GM13977 (cell line): ENCODE measurements at places on chromosomes 4 and X.

- DNase-seq: no peak
Observed at GRCh38 chr4:147813109-147813773, 81.4 kb downstream of the ARHGAP10 start.

DNA sequence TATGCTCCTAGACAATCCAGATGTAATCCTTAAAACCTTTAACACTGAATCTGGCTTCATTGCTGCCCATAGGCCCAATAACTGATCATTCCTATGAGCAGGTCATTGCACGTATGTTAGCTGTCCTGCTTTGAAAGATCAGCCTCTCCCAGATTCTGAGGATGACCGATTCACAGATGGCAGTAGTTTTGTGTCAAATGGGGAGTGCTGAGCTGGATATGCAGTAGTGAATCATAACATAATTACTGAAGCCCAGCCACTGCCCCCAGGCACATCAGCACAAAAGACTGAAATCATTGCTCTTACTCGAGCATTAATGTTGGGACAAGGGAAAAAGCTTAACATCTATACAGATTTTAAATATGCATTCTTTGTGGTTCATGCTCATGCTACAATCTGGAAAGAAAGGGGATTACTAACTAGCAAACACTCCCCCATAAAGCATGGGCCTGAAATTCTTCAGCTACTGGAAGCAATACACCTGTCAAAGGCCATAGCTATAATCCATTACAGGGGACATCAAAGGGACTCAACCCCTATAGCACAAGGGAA is 16.4 kb upstream of the ZNF280C start:
- DNase-seq: no peak

DNA sequence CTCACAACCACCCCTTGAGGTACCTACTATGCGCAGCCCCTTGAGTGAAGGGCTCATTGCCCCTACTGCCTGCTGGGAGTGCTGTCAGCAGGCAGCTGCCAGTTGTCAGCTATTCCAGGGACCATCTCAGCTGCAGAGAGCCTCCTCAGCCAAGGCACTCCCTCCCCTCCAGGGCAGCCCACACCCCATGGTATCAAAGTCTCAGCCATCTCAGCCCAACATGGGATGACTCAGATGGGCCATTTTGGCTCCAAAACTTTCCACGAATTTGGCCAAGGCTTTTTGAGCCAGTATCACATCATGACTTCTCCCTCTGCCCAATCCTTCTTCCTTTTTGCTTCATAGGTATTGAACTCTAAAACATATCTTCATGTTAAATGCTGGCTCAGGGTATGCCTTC is 61.4 kb upstream of the MAP3K15 start:
- DNase-seq: no peak

DNA sequence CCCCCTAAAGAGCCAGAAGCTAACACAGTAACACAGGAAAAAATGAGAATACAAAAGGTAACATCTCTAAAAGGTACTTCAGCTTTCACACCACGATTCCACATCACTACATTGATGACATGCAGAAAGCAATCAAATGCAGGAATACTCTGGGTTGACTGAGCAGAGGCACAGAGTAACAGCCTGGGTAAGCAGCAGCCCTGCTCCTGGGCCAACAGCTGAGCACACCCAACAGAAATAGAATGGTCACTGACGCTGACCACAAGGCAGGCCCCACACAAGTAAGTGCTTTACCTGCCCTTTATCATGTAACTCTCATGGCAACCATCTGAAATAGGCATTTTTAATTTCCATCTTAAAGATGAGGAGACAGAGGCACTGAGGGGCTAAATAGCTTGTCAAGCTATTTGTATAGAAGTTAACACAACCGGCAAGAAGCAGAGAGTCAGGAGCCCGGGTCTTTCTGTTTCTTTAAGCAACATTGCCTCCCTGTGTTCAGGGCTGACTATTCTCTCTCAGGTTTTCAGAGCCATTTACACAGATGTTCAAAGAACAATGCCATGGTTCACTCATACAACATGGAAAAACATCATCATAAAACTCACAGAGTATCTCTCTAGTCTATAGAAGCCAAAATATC is 168.9 kb downstream of the ZNF674 start:
- peak; percentile 26 for DNase-seq

DNA sequence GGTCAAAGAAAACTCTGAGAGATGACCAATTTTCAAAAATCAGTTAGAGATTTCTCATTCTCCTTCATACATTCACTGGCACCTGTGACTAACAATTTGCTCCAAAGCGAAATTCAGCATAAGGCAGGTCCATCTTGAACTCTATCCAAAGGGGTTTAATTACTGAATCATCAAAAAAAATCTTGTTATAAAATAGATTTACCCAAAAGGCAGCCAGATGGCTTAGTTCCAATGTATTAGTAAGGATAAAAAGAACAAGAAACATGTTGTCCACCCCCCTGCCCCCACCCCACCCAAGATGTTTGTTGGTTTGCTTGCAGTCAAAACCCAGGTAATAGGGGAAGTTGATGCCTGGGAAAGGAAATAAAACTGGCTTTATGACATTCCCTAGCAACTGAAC is 200.3 kb downstream of the ANTXR2 start:
- DNase-seq: no peak

GRCh38 chr4:175369087-175369486 is 443.0 kb downstream of the GPM6A start:
- DNase-seq: no peak

- DNase-seq: no peak
Observed at GRCh38 chr4:9735515-9735914, 45.9 kb upstream of the DRD5 start.

- DNase-seq: no peak
Observed at GRCh38 chr4:136680271-136680670, 852.0 kb downstream of the PCDH18 start.

GRCh38 chr4:184232975-184233374 is 15.3 kb upstream of the ENPP6 start:
- DNase-seq: no peak

GRCh38 chr4:136909626-136910025 is 622.7 kb downstream of the PCDH18 start:
- no peak for DNase-seq

- no peak for DNase-seq
Observed at GRCh38 chr4:72977936-72978485, 91.5 kb downstream of the COX18 start.

GRCh38 chrX:44071847-44072551 is 98.8 kb upstream of the NDP start:
- no peak for DNase-seq

DNA sequence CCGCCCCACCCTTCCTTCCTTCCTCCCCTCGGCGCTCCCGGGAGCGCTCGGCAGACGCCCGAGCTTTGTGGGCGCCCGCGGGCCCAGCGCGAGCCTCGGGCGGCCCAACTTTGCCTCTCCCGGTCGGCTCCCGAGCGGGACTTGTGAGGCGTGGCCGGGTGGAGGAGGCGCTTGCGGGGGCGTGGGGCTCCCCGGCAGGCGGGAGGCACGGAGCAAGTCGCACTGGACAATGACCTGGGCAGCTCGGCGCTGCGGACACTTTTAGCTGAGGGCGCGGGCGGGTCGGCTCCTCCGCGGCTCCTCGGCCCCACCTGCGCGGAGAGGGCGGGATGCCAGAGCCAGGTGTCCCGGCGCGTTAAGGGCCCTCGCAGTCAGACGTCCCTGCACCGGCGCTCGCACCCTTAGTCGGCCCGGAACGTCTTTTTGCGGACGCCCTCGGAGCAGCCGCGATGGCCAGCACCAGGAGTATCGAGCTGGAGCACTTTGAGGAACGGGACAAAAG is 385 bp downstream of the DCLK2 start:
- peak; percentile 48 for DNase-seq

GRCh38 chr4:95596676-95597075 is 47.9 kb upstream of the UNC5C start:
- no peak for DNase-seq

- no peak for DNase-seq
Observed at GRCh38 chr4:73875401-73875800, 6.2 kb downstream of the CXCL1 start.

GRCh38 chr4:113524096-113524495 is 237.4 kb downstream of the CAMK2D start:
- peak; percentile 17 for DNase-seq

DNA sequence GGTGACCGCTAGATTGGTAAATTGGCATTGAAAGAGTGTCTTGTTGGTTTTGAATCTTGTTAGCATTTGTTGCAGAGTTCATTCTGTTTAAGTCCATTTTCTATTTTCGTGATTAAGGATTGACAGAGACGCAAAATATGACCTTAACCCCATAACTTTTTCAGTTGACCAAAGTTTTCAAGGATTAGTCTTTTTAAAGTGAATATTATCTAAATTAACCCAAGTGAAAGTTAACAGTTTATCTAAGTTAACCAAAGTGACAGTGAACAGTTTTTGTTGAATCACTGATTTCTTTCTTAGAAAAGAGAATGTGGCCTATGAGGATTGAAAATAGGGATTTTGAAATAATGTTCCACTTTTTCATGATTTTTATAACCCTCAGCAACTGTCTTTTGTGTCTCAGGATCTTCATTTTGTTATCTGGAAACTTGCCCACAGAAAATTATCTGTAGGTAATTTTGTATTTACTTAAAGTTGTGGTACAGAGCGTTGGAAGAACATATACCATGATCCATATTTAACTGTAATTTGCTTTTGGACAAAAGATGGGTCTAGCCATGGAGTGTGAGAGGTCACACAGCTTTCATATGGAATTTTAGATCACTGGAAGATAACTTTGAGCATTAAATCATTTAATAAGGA is 3.3 kb downstream of the CPEB2 start:
- DNase-seq: no peak

- peak; percentile 35 for DNase-seq
Observed at GRCh38 chr4:163484906-163485305, 9.6 kb upstream of the TMA16 start.

GRCh38 chr4:159267869-159268285 is 165.0 kb downstream of the RAPGEF2 start:
- no peak for DNase-seq

GRCh38 chrX:66632473-66632872 is 6.4 kb downstream of the EDA2R start:
- DNase-seq: no peak

GRCh38 chr4:5237086-5237660 is 185.9 kb downstream of the STK32B start:
- DNase-seq: no peak

- DNase-seq: no peak
Observed at GRCh38 chrX:29687687-29688086, 527.7 kb upstream of the MAGEB2 start.

GRCh38 chrX:114930227-114930626 is 87.2 kb downstream of the IL13RA2 start:
- no peak for DNase-seq

GRCh38 chr4:130110189-130110588 is 1014.2 kb downstream of the C4orf33 start:
- DNase-seq: no peak

GRCh38 chr4:42671431-42672194 is 14.7 kb upstream of the ATP8A1 start:
- no peak for DNase-seq

- DNase-seq: peak; percentile 82
Observed at GRCh38 chr4:1767770-1768366, 25.2 kb upstream of the FGFR3 start.

DNA sequence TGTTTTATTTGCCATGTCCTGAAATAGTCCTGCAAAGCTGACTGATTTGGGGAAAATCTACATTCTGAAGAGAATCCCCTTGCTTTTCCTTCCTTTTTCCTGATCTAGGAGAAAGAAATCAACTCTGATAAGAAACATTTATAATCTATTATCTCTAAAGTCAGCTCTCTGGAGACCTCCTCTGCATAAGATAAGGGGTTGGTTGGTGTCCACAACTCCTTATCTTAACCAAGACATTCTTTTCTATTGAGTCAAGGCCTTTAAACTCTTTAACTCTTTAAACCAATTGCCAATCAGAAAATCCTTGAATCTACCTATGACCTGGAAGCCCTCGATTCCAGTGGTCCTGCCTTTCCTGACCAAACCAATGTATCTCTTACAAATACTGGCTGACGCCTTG is 373.6 kb upstream of the RASGEF1B start:
- DNase-seq: no peak

- no peak for DNase-seq
Observed at GRCh38 chrX:9758021-9758638, 7.5 kb downstream of the GPR143 start.

GRCh38 chrX:107467271-107467670 is 17.8 kb downstream of the FRMPD3 start:
- no peak for DNase-seq

DNA sequence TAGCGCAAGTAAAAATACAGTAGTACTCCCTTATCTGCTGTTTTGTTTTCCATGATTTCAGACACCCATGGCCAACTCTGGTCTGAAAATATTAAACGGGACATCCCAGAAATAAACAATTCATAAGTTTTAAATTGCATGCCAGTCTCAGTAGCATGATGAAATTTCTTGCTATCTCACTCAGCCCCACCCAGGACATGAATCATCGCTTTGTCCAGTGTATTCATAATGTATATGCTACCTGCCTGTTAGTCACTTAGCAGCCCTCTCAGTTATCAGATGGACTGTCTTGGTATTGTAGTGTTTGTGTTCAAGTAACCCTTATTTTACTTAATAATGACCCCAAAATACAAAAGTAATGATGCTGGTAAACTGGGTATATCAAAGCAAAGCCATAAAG is 158.2 kb upstream of the DDIT4L start:
- no peak for DNase-seq

GRCh38 chrX:72050011-72050410 is 81.7 kb downstream of the RTL5 start:
- DNase-seq: no peak

DNA sequence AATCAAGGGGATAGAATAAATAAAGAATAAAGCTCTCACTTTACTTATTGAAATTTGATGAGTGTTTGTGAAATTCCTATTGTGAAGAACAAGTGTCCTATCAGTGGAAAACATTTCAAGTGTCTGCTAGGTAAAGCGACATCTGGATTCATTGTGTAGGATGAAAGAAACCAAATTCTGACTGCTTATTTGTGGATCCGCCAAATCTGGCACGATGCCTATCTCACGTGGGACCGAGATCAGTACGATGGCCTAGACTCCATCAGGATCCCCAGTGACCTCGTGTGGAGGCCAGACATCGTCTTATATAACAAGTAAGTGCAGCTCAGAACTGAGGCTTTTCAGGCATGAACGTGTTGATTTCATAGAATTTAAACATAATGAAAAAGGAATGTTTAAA is 1.9 kb downstream of the CHRNA9 start:
- no peak for DNase-seq

DNA sequence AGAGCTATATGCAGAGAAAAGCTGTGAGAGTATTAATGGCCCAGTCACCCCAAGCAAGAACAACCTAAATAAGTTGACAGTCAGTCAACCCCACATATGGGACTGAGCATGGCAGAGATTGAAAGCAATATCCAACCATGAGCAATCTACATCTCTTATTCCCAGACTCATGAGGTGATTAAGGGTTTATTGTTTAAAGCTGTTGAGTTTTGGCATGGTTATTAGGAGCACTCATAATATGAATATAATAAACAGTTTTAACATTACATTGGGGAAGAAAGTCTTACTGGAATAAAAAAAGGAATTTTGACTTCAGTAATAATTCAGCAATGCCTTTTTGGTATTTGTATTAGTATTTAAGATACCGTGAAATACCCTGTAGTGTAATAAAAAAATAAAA is 1627.4 kb downstream of the STIM2 start:
- DNase-seq: no peak

GRCh38 chr4:75916091-75916661 is 13.9 kb upstream of the PPEF2 start:
- DNase-seq: peak; percentile 72
